Right lobe of liver (tissue), 6 donors: ENCODE measurements at places on chromosomes 5 and 9. TPM values are rescaled to one million over a fixed set of nuclear protein-coding genes. Genes with fewer than 3 reads are reported as not detected.
A peak's percentile ranks its signal among the peaks of the same experiment; 100 is the strongest.

SLC27A6 gene
- not detected for total RNA-seq

CD74 gene
- total RNA-seq: 68.4 TPM

IFNA2 gene
- not detected for total RNA-seq

- H3K4me1 ChIP-seq: no peaks in the 10 kb centered on the region
- H3K27me3 ChIP-seq: no peaks in the 10 kb centered on the region
- H3K27ac ChIP-seq: no peak overlapping the region
- DNase-seq: no peak
- H3K4me3 ChIP-seq: no peak overlapping the region
These were observed 22.8 kb upstream of the TNFAIP8 start for GRCh38 chr5:119332978-119333401.

DNA sequence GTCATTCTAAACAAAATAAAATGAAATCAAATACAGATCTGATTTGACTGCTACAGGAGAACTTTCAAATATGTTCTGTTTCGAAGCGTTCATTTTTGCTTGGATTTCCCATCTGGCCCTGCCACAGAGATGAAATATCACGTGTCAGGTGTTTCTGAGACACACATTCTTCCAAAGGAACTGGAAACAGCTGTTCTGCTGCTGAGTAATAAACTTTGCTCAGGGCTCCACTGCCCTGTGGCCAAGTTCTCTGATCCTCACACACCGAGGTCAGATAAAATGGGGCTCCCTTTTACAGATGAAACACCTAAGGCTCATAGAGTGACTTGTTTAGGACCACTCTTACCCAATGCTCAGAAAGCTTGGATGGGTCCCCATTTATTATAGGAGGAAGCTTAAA, 42.5 kb downstream of the FRMPD1 start:
- H3K36me3 ChIP-seq: no peaks in the 10 kb centered on the region
- no peaks in the 10 kb centered on the region for H3K4me1 ChIP-seq
- H3K27ac ChIP-seq: no peak overlapping the region
- no peak overlapping the region for H3K4me3 ChIP-seq

DNA sequence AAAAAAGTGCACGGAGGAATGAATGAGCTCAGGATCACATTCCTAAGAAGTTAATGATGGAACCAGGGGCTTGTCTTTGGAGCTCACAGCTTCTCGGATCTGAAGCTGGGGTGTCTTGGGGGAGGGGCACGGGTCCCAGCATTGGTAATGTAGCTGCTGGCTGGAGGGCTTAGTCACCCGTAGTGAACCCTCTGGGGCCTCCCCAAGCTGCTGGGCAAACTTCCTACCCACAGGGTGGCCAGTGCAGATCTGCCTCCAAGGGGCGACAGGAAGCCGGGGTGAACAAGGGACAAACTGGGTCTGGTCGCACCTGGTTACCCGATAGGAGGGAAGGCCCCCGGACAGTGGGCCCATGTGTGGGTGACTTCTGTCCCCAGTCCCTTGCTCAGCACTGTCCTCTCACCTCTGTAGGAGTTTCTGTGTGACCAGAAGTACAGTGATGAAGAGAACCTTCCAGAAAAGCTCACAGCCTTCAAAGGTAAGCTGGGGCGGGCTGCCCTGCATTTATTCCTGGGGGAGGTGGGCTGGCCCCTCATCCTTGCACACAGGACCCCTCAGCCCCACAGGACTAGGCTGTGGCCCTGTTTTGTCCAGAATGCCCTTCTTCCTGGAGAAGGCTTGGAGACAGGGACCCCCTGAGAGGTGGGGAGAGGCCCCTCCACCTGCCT, 14.1 kb upstream of the NUP214 start:
- DNase-seq: peak; percentile 24
- no peak overlapping the region for H3K27ac ChIP-seq
- no peak overlapping the region for H3K4me3 ChIP-seq

DNA sequence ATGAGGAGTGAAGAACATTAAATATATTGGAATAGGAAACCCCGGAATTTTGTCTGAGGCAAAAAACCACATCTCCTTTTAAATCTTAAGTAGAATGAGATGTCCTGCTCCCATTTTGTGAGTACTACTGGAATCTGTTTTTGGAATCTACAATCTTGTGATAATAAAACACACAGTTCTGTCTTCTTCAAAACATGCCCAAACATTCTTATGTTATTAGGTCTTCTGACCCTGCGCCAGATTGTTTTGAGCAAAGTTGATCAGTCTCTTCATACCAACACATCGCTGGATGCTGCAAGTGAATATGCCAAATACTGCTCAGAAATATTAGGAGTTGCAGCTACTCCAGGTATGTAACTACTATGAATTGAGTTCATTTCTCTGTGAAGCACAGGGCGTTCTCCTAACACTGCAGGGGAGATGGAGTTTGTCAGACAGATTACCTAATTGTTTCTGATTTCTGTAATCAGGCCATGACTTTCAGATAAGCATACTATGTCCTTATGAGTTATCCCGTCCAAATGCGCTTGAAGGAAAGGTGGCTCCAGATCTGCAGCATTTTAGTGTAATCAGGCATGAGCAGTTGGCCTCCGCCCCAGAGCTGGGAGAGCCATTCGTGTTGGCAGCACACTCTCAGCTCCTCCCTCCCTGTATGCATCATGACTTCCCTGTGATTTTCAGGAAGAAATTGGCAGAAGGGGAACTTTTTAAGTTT, 88.0 kb downstream of the NLN start:
- H3K27me3 ChIP-seq: no peaks in the 10 kb centered on the region
- no peak overlapping the region for H3K27ac ChIP-seq
- H3K4me1 ChIP-seq: no peaks in the 10 kb centered on the region
- DNase-seq: no peak
- peaks cover 11% of the 10 kb centered on the region for H3K36me3 ChIP-seq

DNA sequence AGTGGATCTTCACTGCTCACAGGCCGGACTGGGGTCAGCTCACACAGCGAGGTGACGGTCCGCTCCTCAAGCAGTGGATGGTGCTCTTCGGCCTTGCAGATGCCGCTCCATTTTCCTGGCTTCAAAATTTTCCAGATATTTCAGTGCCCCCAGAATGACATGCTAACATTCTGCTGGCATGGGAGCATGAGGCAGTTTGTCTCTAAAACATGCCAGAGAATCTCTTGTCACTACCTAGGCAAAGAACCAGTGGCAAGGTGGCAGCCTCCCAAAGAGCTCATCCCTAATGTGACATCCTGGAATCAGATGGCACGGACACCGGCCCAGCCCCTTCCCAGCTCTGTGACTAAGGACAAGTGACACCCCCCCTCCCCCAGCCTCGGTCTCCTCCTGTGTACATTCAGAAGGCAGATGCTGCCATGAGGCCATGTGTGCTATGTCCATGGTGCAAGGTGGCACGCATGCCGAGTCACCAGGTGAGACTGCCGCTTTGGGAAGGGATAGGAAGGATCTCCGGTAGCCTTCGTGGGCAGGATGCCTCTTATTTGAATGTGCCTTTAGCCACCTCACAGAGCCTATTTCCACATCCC, 2.7 kb downstream of the S1PR3 start:
- no peak for DNase-seq
- H3K36me3 ChIP-seq: no peaks in the 10 kb centered on the region
- no peaks in the 10 kb centered on the region for H3K4me1 ChIP-seq
- no peak overlapping the region for H3K4me3 ChIP-seq
- no peak overlapping the region for H3K27ac ChIP-seq

- no peak overlapping the region for H3K4me3 ChIP-seq
- DNase-seq: peak; percentile 66
- no peaks in the 10 kb centered on the region for H3K4me1 ChIP-seq
- H3K36me3 ChIP-seq: no peaks in the 10 kb centered on the region
- H3K27me3 ChIP-seq: no peaks in the 10 kb centered on the region
These were observed 184.3 kb downstream of the CTNND2 start for GRCh38 chr5:11719888-11720481.

DNA sequence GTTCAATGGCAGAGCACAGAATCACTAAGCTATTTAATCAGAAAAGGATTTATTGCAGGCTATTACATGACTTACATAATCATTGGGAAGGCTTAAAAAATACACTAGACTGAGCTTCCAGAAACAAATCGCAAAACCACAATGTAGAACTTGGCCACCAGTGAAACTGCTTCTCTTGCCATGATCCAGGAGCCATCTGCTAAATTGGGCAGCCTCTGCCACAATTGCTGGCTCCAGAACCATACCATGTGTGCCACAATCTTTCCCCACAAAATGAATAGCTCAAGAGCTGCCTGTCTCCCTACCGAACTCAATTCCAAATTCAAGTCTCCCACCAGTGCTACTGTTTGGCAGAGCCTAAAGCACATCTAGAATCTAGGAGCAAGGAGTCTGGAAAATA, 9.8 kb upstream of the ERAP1 start:
- no peak overlapping the region for H3K4me3 ChIP-seq
- no peaks in the 10 kb centered on the region for H3K4me1 ChIP-seq
- H3K27ac ChIP-seq: no peak overlapping the region
- no peak for DNase-seq
- H3K27me3 ChIP-seq: no peaks in the 10 kb centered on the region

DNA sequence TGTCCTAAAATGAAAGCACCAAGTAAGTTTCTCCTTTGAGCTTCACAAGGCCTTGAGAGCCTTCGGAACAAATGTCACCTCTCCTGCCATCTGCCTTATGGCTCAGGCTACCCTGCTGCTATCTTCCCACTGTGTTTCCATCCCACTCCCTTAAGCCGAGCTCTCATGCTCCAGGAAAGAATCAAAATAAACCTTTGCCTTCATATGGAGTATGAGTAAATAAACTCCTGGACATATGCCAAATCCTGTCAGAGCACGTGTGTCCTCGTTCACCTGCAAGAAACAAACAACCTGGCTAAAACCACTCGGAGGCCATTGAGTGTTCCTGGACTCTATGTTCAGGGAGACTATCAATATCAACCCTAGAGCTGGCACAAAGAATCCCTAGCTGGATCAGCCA, 122.3 kb upstream of the CCDC112 start:
- no peaks in the 10 kb centered on the region for H3K36me3 ChIP-seq
- H3K27me3 ChIP-seq: no peaks in the 10 kb centered on the region
- no peak for DNase-seq
- H3K27ac ChIP-seq: no peak overlapping the region
- no peaks in the 10 kb centered on the region for H3K4me1 ChIP-seq

DNA sequence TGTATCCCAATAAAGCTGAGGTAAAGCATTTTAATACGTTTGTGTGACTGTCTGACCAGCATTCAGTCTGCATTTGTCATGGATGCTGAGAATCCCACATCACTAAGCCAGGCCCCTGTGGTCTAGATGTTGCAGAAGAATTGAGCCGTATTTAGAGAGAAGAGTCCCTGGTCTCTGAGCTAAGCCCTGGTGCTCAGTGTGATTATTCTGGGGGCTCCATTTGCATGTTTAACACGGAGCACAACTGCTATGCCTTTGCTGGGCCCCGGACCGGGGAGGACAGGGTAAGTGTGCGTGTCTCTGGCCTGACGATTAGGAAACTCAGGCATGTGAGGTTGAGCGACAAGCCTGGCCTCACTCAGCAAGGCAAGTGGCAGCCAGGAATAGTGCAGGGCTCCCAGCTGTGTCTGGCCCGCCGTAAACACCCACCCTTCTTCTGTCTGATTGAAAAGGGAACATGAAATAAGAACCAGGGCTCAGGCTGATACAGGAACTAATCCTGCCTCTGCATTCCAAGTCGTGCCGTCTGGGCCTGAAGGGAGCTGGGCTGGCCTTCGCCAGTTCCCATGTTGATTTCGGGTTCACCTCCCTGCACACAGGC, 22.3 kb downstream of the FAM78A start:
- H3K27ac ChIP-seq: no peak overlapping the region
- no peak for DNase-seq
- H3K4me1 ChIP-seq: no peaks in the 10 kb centered on the region
- H3K4me3 ChIP-seq: no peak overlapping the region

- H3K27ac ChIP-seq: no peak overlapping the region
- H3K4me1 ChIP-seq: no peaks in the 10 kb centered on the region
- no peak for DNase-seq
- no peaks in the 10 kb centered on the region for H3K36me3 ChIP-seq
- no peaks in the 10 kb centered on the region for H3K27me3 ChIP-seq
These were observed 36.9 kb upstream of the TTC1 start for GRCh38 chr5:159971931-159972461.

DNA sequence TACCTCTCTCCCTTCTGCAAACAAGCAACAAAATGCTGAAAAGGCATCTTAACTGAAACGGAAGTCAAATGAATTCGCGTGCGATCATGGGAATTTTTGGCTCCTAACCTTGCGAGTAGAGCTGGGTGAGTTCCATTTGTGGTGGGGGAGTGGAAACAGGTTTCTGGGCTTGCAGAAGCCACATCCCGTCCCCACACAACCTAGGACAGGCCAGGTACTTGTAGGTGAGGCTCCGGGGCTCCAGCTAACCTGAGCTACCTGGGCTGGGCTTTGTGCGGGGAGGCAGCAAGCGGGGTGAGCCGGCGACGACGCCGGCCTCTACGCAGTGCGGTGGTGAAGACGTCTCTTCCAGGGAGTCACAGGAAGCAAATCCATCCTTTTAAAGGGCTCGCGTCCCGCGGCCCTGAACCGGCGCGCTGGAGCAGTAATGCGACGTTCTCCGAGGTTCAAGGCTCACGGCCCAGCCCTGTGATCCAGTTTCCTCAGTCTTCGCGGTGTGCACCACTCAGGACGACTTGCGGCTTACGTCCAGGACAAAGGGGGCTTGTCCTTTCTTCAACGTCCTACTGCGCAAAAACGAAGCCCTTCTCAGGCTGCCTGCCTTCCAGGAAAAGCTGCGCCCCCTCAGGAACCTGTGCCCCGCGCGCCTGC, 567 bp upstream of the SPIN1 start:
- no peaks in the 10 kb centered on the region for H3K4me1 ChIP-seq
- H3K4me3 ChIP-seq: peak overlapping the region; percentile 65
- H3K27ac ChIP-seq: peak overlapping the region; percentile 92
- DNase-seq: peak; percentile 41
- no peaks in the 10 kb centered on the region for H3K36me3 ChIP-seq

GRCh38 chr5:149581192-149581861, at the start of gene ARHGEF37:
TSS of gene ARHGEF37 (plus strand) at chr5:149581498. CDS start at chr5:149597770, 16,272 bp downstream.
- H3K4me3 ChIP-seq: peak within 1 kb of the TSS; percentile 71
- DNase-seq: peak; percentile 93
- H3K36me3 ChIP-seq: no peaks in the 10 kb centered on the region
- H3K27ac ChIP-seq: peak within 1 kb of the TSS; percentile 39
- no peaks in the 10 kb centered on the region for H3K27me3 ChIP-seq
- no peaks in the 10 kb centered on the region for H3K4me1 ChIP-seq

DNA sequence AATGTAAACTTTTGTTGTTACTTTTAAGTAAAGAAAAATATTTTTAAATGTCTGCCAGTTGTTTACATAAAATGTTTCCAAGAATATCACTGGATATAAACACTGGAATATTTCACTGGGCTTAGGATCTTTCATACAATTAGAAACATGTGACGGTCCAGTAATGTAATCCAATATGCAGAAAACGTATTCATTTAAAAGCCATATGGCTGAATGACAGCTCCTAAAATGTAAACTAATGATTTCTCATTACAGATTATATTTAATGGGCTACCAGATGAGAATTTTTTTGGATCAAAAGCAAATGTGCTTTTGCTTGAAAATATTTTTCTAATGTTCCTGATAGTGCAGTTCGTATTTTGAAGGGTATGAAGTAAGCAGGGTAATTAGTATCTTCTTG, 124.3 kb downstream of the TTC39B start:
- no peak overlapping the region for H3K4me3 ChIP-seq
- no peak overlapping the region for H3K27ac ChIP-seq
- H3K36me3 ChIP-seq: no peaks in the 10 kb centered on the region
- H3K4me1 ChIP-seq: no peaks in the 10 kb centered on the region
- no peaks in the 10 kb centered on the region for H3K27me3 ChIP-seq
